ENCODE measurements at places on chromosomes 7 and 10.

GRCh38 chr10:103181244-103181643 is 11.8 kb downstream of the NT5C2 start:
- no peak for DNase-seq

DNA sequence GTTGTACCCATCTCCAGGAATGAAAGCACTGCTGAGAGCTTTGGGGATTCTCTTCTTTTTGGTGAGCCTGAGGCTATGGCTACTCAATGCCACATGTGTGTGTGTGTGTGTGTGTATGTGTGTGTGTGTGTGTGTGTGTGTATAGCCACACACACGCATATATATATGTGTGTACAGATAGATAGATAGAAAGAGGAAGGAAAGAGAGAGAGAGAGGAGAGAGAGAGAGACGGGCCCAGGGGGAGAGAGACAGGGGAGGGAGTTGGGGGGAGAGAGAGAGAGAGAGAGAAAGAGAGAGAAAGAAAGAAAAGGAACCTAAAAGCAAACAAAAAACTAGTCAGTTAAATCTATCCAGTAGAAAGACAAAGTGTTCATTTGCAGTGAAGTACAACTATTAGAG is 8.3 kb downstream of the SLC13A4 start:
- no peak for DNase-seq

DNA sequence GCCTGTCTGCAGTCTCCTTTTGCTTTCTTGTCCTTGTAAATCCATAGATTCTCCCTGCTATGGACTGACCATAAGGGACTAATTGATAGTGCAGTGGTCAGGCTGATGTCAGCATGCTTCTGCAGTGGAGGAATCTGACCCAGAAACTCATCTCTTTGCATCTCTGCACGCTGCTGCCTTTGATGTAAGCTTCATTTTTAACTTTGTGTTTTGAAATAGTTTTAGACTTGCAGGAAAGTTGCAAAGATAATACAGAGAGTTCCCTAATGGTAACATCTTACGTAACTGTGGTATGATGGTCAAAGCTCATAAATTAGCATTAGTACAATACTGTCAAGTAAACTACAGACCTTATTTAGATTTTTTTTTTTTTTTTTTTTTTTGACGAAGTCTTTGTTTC is 89.6 kb downstream of the GALNT17 start:
- no peak for DNase-seq

DNA sequence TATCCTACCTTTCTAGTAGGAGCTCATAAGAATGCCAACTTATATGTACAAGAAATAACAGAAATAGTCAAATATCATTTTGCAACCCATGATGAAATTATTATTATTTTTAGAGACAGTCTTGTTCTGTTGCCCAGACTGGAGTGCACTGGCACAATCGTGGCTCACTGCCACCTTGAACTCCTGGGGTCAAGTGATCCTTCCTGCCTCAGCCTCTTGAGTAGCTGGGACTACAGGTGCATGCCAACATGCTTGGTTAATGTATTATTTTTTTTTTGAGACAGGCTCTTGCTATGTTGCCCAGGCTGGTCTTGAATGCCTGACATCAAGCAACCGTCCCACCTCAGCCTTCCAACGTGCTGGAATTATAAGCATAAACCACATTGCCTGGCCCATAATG is 44.8 kb downstream of the TNPO3 start:
- DNase-seq, result no peak

GRCh38 chr10:92567952-92568600 is 5.8 kb downstream of the IDE start:
- peak; percentile 48 for DNase-seq

GRCh38 chr10:13337827-13338196 is 10.3 kb downstream of the SEPHS1 start:
- DNase-seq, result no peak

DNA sequence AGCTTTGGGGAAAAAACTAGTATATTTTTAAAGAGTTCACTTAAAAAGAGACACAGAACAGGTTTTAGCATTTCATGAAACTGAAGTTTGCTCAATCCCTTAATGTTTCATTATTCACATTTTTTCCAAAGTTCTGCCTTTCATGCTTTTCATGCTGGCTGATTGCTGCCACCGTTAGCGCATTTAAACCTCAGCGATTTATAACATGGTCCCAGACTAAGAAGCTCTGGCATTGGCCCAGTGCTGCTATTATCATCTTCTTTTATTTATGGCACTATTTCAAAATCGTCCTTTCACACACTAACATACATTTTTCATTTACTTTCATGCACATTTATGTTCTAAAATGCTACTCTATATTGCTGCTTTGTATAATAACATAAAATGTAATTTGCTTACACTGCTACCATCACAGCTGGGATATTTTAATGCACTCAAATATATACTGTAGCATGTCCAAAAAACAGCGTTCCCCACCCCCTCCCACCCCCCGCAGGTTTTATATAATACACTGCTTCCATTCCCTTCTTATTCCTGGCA is 141.9 kb downstream of the MPP7 start:
- no peak for DNase-seq

DNA sequence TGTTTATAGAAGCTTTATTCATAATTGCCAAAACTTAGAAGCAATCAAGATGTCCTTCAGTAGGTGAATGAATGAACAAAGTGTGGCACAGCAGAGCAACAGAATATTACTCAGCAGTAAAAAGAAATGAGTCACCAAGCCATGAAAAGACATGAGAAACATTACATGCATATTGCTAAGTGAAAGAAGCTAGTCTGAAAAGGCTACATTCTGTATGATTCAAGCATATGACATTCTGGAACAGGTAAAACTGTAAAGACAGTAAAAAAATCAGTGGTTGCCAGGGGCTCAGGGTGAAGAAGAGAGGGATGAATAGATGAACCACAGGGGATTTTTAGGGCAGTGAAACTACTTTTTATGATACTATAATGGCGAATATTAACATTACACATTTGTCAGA is 80.9 kb upstream of the APBB1IP start:
- no peak for DNase-seq

DNA sequence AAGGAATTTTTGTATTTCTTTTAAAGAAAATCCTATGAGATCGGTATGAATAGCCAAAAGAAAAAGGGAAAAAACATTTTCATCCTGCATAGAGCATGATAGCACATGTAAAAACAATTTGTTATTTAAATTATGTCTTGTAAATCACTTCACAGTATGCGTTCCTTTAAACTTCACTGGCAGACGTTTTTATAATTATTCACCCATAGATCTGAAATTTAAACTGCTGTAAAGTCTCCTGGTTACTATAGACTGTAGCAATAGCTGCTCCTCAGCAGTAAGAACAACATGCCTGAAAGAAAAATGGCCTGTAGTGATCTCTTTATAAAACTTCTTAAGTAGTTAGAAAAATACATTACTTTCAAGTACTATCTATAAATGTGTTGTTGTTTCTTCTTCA is 26.5 kb downstream of the CAPZA2 start:
- DNase-seq, result no peak

DNA sequence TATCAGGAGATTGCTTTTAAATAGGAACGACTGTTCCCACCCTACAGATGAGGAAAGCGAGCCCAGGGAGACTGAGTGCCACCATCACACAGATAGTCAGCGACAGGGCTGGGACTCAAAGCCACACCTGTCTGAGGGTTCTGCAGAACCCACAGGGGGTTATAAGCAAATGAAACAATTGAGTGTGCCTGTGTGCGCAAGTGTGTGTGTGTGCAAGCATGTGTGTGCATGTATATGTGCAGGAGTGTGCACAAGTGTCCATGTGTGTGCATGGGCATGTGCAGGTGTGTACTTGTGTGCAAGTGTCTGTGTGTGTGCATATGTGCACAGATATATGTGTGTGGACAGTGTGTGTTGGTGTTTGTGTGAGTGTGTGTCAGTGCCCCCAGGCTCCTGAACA is 280.2 kb downstream of the GRID1 start:
- no peak for DNase-seq

- no peak for DNase-seq
Measured at GRCh38 chr7:92881091-92881485, 44.7 kb upstream of the CDK6 start.

DNA sequence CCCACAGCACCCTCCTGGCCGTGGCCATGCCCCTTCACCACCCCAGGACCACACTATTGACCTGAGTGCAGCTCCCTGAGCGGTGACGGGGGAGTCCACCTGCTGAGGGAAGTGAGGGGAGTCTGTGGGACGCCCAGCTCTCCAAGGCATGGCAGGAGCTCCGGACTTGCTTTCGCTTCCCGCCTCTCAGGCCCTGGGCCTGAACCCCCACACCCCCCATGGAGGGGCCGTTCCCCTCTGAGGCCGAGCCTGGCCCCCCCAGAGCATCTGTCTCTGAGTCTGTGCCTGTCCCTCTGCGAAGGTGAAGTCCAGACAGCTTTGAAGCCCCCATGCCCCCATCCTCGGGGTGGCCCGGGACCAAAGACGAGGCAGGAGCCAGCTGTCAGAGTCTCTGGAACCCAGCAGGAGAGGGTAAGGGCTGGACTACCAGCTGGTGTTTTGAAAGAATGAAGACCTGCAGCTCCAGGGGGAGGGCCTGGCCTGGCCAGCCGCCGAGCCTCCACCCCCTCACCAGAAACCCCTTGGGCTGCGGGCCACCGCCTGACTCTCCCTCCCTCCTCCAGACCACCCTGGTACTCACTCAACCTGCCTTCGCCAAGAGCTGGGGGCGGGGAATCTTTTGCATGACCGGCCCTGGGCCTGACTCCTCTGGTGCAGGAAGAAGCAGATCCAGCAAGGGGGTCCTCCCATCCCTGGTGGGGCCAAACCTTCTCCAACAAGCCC is 114.0 kb downstream of the PDGFA start:
- no peak for DNase-seq

GRCh38 chr10:89738551-89739209 is 37.3 kb downstream of the KIF20B start:
- no peak for DNase-seq

- DNase-seq, result no peak
Measured at GRCh38 chr7:155752756-155753445, 59.4 kb downstream of the SHH start.

DNA sequence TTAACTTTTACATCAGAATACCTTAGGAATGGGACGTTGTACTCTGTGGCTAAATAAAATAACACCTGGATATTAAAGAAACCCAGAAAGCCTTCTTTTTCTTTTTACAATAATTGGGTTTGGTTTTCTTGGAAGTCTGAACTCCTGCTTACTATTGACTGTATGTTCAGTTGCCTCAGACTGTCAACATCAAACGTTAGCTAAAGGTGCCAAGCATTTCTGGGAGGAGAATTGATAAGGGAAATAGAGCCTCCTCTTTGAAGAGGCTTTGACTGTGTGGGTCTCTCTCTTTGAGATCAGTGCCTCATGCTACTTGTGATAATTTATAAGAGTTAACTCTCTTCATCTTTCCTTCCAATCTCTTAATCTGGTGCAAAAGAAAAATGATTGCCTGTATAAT is 224.7 kb upstream of the BMPER start:
- DNase-seq, result no peak

- DNase-seq, result no peak
Measured at GRCh38 chr10:132247943-132248342, 59.8 kb downstream of the STK32C start.

GRCh38 chr7:67462781-67463191 is 466.2 kb downstream of the TYW1 start:
- DNase-seq, result no peak

DNA sequence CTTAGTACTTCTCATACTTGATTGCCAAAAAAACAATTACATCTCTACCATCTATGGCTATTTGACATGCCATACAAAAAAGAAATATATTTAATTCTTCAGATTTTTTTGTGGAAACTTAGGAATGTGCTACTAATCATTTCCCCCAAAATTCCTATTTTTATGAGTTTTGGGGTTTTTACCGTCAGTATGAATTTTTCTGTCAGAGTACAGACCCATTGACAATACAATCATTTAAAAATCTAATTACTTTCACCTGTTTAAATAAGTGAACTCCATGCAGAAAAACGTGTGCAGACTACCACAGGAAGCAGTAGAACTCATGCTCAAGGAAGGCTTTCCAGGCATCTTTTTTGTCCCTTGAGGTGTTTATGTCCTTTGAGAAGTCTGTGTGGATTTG is 48.8 kb upstream of the FOXP2 start:
- DNase-seq, result no peak

GRCh38 chr7:49243521-49243920 is 319.2 kb downstream of the CDC14C start:
- DNase-seq, result no peak

DNA sequence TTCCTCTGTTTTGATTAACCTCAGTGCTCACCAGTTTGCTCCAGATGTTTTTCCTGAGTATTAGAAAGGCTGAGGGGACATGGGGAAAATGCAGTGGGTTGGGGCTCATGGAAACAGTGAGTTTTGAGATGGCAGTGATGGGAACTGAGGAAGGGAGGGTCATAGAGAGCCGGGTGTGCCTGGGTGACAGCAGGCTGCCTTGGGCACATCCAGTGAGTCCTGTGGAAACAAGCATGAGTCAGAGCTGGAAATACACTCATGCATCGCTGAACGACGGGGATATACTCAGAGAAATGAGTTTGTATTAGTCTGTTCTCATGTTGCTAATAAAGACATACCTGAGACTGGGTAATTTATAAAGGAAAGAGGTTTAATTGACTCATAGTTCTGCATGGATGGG is 202.2 kb downstream of the TMEM178B start:
- DNase-seq, result peak; percentile 26

DNA sequence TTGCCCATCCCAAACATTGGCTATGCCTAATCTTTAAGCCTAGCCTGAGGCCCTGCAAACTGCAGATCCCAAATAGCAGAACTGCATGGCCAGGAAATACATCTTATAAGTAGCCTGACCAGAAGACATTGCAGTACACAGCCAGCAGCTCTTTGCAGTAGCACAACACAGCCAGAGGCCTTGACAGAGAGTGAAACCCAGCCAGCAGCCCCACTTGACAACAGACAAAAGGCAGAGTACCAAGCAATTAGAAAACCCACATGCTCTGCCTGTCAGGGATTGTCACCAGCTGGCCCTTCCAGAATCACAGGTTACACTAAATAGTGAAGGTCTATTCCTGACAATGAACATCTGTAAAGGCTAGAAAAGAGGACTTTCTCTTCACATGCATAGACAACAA is 242.8 kb upstream of the TMEM72 start:
- DNase-seq, result no peak

GRCh38 chr10:127934383-127934782 is 27.5 kb downstream of the PTPRE start:
- no peak for DNase-seq

- no peak for DNase-seq
Measured at GRCh38 chr7:29565634-29565981, 2.0 kb downstream of the PRR15 start.

GRCh38 chr10:79230328-79230830 is 116.9 kb upstream of the PPIF start:
- DNase-seq, result no peak
